ENCODE measurements at places on chromosomes 13 and 19.
A peak's percentile ranks its signal among the peaks of the same experiment; 100 is the strongest.

GRCh38 chr13:112136095-112136494 is 69.1 kb downstream of the SOX1 start:
- no peak for DNase-seq

- peak; percentile 60 for DNase-seq
These were observed 2.2 kb upstream of the ZNF665 start for GRCh38 chr19:53195265-53195903.

- no peak for DNase-seq
These were observed 9.8 kb downstream of the PPP1R15A start for GRCh38 chr19:48881741-48882657.

- no peak for DNase-seq
These were observed 634.3 kb upstream of the PCDH20 start for GRCh38 chr13:62049992-62050391.

DNA sequence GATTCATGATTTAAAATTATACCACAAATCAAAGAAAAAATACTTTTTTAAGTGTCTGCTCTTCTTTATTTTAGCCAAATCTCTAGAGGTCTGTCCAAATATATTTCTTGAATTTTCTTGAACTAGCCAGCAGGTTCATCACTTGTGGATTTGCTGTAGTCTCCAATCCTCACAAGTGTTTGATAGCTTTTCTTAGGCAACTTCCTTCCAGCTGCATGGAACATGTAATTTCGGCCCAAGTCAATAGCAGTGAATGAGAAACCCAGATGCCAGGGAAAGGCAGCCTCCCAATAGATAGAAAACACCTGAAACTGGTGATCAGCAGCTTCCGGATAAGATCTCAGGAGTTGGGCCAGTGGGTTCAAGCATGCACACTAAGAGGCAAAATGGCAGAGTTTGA is 15.6 kb upstream of the RNASEH2B start:
- no peak for DNase-seq

GRCh38 chr19:16381756-16382401 is 57.3 kb downstream of the KLF2 start:
- DNase-seq = no peak

GRCh38 chr19:50639121-50640112 is at the start of gene SYT3:
TSS of gene SYT3 (minus strand) at chr19:50639881. CDS start at chr19:50637411, 2,470 bp downstream.
- no peak for DNase-seq

DNA sequence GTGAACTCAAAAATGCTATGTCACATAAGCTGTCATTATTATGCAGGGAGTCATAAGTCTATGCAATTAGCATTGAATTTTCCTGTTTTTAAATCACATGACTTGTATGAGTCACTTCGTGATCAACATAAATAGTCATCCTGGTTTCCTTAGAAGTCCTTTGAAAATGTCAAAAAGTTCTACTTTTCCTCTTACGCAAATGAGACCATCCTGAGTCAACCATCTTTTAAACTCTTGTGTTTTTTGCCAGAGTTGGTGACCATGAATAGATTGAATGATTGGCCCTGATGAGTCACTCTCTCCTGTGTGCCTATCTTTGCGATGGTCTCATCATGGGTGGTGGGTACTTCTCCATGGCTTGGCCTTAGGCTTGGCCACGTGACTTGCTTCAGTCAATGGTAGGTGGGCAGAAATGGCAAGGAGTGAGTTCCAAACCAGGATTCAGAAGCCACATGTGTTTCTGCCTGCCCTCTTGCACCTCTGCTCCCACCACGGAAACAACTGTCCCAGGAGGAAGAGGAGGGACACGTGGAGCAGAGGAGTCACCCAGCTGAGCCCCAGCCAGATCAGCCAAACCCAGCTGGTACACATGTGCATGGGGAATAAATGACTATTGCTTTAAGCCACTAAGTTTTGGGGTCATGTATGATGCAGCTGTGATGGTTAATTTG is 123.5 kb upstream of the CACNA1A start:
- DNase-seq = peak; percentile 93
